ENCODE measurements at places on chromosomes 6 and 20.

- no peak for DNase-seq
Measured at GRCh38 chr20:48648482-48649051, 179.2 kb downstream of the PREX1 start.

GRCh38 chr6:90605749-90606340 is 19.0 kb upstream of the MAP3K7 start:
- no peak for DNase-seq

GRCh38 chr6:136737871-136738691 is 54.2 kb downstream of the MAP3K5 start:
- no peak for DNase-seq

- no peak for DNase-seq
Measured at GRCh38 chr6:43444582-43444981, 10.8 kb downstream of the DLK2 start.

DNA sequence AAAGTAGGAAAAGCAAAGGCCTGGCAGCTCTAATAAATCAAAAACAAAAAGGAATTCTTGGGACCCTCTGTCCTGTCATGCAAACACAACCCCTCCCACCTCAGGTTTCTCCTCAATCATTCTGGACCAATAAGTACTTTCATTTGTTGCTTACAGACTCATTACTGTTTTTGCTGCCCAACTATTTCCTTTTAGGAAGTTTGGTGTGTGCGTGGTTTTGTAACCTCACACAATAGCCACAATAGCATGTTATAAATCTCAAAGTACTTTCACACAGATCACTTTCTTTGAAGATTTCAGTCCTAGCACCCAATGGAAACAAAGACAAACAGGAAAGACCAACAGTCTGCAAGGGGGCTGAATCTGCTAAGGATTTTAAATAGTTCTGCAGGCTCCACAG is 4.5 kb downstream of the MRPL14 start:
- DNase-seq: no peak

- no peak for DNase-seq
Measured at GRCh38 chr20:1775117-1775516, 117.5 kb upstream of the SIRPG start.

- no peak for DNase-seq
Measured at GRCh38 chr20:13910492-13910891, 79.9 kb downstream of the SEL1L2 start.

- peak; percentile 80 for DNase-seq
Measured at GRCh38 chr20:51372176-51372803, 170.2 kb downstream of the NFATC2 start.

GRCh38 chr20:59822291-59823029 is 111.0 kb downstream of the SYCP2 start:
- no peak for DNase-seq

GRCh38 chr6:36863670-36864540 is 10.7 kb downstream of the PPIL1 start:
- no peak for DNase-seq

DNA sequence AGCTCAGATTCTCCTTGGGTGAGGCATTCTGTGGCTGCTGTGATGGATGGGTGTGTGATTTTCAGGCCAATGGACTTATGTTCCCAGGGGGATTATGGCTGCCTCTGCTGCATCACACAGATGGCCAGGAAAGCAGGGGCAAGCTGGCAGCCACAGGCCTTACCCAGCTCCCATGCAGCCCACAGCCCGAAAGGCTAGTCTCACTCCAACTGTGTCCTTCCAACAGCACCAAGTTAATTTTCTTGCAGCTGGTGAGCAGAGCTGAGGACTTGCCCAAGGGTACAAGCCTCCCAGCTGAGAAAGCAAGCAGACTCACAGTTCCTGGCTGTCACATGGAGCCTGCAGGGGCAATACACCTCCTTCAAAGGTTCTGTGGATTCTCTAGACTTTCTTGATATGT is 155.2 kb upstream of the KHDRBS2 start:
- no peak for DNase-seq

DNA sequence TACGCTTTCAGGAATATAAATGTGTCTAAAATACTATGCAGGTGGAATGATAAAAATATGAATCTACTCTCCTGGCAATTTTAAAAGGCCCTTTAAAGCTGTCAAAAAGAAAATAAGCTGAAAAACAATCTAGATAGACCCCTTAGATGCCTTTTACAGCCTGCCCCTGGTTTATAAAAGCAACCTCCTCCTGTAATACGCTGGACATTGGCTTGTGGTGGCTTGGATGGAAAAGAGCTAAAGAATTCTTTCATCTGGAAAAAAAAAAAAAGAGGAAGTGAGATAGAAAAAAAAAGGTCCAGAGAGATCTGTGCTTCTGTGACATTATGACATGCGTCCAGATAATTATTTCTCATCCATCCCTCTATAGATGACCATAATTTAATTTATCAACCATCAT is 115.9 kb upstream of the NRSN1 start:
- no peak for DNase-seq

GRCh38 chr20:49948178-49948577 is 12.0 kb downstream of the RNF114 start:
- no peak for DNase-seq

GRCh38 chr6:138576313-138576712 is 77.0 kb upstream of the NHSL1 start:
- DNase-seq: no peak

DNA sequence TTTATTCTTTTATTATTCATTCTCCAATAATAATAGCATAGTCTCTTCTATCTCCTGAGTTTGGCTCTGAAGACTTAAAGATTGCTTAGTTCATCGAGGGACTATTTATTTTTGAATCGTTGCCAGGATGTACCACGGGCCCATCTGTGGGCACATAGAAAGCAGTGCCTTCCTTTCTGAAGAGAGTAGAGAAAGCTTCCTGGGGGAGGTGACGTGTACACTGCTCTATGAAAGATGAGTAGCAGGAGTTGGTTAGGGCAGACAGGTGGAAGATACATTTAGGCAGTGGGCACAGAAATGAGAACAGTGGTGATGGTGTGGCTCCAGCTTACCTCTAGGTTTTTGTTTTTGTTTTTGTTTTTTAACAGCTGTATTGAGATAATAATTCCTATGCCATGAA is 98.4 kb downstream of the CDKAL1 start:
- DNase-seq: no peak

DNA sequence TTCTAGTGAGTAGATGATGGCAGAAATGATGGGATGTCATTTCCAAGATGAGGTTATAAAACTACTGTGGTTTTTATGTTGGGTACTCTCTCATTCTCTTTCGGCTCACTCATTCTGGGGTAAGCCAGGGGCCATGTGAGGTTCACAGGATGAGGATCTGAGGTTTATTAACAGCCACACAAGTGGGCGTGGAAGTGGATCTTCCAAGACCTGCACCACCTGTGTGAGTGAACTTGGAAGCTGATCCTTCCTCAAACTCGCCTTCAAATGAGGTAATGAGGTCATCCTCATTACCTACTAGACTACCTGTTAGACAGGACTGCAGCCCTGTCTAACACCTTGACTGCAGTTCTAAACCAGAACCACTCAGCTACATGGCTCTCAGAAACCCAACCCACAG is 45.1 kb upstream of the TAGAP start:
- no peak for DNase-seq

- DNase-seq: no peak
Measured at GRCh38 chr6:115706324-115706723, 354.4 kb downstream of the FRK start.

GRCh38 chr6:27890445-27891319 is 21.5 kb downstream of the OR2B2 start:
- DNase-seq: no peak

DNA sequence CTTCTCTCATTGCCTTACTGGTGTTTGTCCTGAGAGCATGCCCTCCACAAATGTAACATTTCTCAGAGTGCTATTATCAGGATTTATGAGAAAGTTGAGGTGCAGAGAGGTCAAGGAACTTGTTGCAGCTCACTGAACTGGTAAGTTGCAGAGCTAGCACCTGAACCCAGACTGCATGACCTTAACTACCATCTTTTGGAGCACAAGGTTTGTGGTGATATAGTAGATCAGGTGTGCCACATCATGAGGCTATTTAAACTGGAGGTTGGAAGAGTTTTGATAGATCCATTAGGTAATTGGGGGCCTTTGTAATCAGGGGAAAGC is 112.0 kb upstream of the CITED2 start:
- DNase-seq: no peak

- DNase-seq: no peak
Measured at GRCh38 chr6:62999796-63000195, 211.5 kb upstream of the FKBP1C start.

- DNase-seq: no peak
Measured at GRCh38 chr6:7311917-7312615, 933 bp downstream of the SSR1 start.

GRCh38 chr20:43590392-43591303 is at the start of gene IFT52:
TSS of gene IFT52 (plus strand) at chr20:43590937. CDS start at chr20:43594699, 3,762 bp downstream.
- peak; percentile 96 for DNase-seq

DNA sequence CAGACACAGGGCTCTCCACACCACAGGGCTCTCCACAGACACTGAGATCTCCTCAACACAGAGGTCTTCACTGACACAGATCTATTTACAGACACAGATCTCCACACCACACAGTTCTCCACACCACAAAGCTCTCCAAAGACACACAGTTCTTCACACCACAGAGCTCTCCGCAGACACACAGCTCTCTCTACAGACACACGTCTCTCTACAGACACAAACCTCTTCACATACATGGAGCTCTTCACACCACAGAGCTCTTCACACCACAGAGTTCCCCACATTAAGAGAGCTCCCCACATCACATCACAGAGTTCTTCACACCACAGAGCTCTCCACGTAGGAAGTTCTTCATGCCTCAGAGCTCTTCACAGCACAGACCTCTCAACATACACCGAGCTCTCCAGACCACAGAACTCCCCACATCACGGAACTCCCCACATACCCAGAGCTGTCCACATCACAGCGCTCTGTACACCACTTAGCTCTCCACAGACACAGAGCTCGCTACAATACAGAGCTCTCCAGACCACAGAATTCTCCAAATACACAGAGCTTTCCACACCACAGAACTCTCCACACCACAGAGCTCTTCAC is 53.9 kb downstream of the ERMARD start:
- DNase-seq: no peak

DNA sequence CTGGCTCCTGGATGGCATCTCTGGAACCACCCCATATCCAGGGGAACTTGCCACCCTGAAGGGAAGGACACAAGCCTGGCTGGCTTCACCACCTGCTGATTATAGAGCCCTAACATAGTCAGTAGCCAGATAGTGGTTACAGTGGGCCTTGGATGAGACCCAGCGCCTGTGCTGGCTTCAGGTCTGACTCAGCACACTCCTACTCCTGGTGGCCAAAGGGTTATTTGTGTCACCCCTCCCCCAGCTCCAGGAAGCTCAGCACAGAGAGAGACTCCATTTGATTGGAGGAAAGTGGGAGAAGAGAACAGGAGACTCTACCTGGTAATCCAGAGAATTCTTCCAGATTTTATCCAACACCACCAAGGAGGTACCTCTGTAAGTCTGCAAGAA is 12.8 kb downstream of the SNX14 start:
- DNase-seq: no peak

GRCh38 chr6:75604294-75604693 is 2.6 kb downstream of the SENP6 start:
- DNase-seq: no peak

DNA sequence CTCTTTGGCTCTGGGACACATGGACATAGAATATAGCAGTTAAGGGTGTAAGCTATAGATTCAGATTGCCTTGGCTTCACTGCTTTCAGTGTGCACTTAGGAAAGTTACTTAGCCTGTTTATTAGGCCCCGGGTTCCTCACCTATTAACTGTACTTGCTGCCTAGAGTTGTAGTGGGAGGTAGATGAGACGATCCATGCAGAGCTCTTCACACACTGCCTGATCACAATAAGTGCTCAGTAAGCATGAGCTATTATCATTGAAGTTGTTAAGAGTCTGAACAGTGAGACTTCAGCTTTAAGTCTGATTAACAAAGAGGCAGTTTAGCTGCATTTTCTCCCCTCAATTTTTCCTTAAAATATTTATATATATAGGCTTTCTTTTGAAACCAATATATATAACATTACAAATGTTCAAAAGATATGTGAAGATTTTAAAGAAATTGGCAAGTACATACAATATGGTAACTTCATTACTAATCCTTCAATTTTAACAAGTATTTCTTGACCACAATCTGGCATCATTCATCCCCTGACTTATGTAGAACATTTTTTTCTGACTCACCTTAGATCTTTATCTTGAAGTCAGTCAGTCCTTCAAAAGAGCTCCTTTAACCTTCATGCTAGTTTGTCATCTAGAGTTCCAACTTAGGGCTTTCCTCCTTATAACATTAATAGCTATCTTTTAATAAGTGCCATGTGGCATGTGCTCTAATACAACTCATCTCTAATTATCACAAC is 20.5 kb upstream of the SUPT3H start:
- DNase-seq: no peak

GRCh38 chr20:44460795-44461141 is 14.9 kb upstream of the TTPAL start:
- no peak for DNase-seq

- DNase-seq: no peak
Measured at GRCh38 chr6:41813469-41813868, 26.0 kb downstream of the TOMM6 start.

DNA sequence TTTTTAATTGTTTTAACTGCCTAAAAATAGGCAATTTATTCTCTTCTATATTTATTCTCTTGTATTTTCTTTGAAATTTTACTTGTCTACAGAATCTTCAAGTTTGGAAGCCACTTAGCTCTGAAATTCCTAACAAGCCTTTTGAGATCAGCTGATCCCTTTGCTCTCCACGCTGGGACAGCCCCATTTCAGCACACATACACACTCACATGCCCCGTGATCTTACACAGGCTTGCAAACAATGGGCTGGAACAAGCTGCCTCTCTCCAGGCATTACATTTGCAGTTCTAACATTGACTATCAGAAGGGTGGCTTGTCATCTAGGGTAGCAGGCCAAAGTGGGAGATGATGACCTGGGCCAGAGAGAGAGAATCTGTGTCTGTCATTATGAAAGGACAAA is 62.1 kb upstream of the RAB32 start:
- no peak for DNase-seq

- DNase-seq: no peak
Measured at GRCh38 chr6:32178547-32179440, 589 bp downstream of the RNF5 start.

GRCh38 chr6:92538275-92538674 is 881.1 kb downstream of the EPHA7 start:
- DNase-seq: no peak

DNA sequence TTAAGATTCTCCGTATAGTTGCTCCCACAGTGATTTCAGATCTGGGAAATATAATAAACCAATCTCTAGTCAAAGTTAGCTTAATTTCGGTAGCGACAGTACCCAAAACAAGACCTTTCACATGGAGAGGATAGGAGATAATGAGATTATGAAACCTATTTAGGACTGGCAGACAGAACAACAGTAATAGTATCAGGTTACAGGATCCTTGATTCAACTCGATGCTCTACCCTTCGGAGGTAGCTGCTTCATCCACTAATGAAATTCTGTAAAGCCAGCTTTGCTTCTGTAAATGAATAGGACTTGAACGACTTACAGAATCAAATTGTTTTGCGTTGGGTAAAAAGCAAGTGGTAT is 534 bp upstream of the AKIRIN2 start:
- no peak for DNase-seq

- no peak for DNase-seq
Measured at GRCh38 chr6:166905505-166906134, 50.7 kb downstream of the RNASET2 start.
